ENCODE measurements at places on chromosomes 12 and 14. TPM values are rescaled to one million over a fixed set of nuclear protein-coding genes. Genes with fewer than 3 reads are reported as not detected.

- no peak for DNase-seq
Measured at GRCh38 chr14:104586832-104587620, 7.5 kb downstream of the C14orf180 start.

DNA sequence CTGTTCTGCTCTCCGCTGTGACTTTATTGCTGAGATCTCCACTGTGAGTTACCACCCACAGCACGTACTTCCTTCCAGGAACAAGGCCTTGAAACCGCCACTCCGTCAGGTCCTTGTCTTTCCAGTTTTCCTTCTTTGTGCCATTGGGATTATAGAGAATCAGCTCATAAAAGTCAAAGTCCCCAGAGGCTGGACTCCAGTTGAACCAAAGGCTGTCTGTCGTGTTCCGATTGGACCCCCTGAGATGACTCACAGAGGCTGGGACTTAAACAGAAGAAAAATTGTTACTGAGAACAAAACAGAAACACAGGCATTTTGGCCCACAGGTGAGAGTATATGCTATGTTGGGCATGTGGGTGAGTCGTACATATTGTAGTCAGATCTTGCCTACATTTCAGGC, 76.6 kb downstream of the PTPRB start:
- no peak for DNase-seq

- no peak for DNase-seq
Measured at GRCh38 chr14:31411218-31411727, 9.1 kb downstream of the HEATR5A start.

DNA sequence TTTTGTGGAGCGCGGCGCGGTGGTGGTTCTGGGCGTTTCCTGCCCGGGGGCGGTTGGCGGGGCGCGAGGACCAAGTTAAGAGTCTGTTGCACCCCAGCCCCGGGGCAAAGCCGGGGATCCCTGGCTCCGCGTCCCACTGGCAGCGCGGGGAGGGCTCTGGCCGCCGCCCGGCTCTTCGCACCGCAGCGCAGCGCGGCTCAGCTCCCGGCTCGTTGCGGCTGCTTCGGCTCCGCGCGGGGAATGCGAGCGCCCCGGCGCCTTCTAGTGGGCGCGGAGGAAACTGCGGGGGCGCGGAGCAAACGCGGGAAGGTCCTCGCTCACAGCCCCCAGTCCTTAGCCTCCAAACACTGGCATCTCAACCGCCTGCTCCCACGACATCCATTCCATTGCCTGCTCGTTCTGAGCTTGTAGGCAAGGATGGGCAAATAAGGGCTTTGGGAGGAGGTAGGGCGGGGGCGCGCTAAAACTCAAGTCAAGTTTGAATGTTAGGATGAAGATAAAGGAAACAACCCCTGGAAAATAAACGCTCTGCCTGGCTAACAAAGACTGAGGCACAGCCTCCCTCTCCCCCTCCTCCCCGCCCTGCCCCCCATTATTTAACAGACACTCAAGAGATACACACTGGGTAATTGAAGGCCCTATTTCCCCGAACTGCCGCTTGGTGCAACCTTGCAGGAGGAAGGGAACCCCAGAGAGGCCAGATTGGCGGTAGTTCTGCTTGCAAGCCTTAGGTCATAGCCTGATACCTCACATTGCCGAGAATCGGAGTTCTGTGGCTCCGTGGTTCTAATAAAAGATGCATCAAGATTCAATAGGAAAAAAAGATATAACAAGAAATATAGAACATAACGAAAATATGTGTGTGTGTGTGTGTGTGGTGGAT, at the start of gene B4GALNT1:
B4GALNT1 (minus strand) TSS at position 244 of the 883 bp plus-strand sequence. CDS start 1,069 bp downstream, outside the sequence.
- DNase-seq: peak; percentile 65

The OTUB2 gene
- 7.0 TPM for total RNA-seq

The DHRS2 gene
- 0.89 TPM for total RNA-seq
